ENCODE measurements at places on chromosomes 5 and 9.

GRCh38 chr5:78691084-78691960, 42.8 kb upstream of the LHFPL2 start:
- no peak for DNase-seq

- no peak for DNase-seq
These were observed 186.4 kb downstream of the NMUR2 start for GRCh38 chr5:152218694-152219093.

- DNase-seq: no peak
These were observed 102.0 kb upstream of the TSLP start for GRCh38 chr5:110969502-110969901.

DNA sequence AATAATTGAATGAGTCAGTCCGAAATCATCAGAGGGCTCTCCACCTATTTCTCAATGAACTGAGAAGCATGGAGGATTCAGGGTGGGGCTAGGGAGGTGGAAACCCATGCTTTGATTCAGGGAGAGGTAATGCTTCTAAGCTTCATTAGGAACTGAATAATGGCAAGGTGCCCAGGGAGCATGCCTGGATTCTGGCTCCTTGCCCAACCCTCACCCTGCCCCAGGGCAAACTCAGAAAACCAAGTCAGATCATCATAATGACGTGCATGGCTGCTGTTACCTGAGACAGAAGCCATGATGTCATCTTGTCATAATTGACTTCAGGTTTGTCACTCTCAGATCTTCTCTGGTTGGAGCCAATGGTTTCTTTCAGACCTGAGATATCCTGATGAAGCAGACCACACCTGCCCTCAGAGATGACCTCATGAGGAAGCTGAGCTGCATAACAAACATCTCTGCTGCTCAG, 199.6 kb downstream of the SYK start:
- DNase-seq: no peak

GRCh38 chr5:170070556-170071412, 34.9 kb upstream of the FOXI1 start:
- peak; percentile 10 for DNase-seq

GRCh38 chr9:100445903-100446549, 19.1 kb downstream of the MSANTD3 start:
- no peak for DNase-seq

GRCh38 chr5:169343766-169344165, 42.8 kb upstream of the SLIT3 start:
- DNase-seq: no peak

DNA sequence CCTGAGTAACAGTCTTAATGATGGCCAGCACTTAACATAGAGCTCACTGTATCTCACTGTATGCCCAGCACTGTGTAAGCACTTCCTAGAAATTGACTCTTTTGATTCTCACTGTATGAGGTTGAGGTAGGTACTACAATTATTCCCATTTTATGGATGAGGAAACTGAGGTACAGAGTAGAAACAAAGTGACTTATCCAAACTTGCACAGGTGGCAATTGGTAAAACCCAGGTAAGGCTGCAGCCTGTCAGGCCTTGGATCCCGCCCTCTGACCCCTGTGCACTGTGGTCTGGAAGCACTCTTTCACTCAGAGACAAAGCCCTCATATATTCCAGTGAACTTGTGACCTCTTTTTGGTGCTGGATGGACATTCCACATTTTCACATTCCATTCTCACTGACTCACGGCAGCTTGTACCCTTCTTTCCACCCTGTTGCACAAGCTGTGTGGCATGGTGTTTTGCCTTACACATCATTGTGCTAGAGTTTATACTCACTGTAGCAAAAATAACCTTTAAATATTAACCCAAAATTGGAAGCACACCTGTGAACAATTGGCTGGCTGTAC, 21.7 kb downstream of the ANKRD55 start:
- peak; percentile 53 for DNase-seq

DNA sequence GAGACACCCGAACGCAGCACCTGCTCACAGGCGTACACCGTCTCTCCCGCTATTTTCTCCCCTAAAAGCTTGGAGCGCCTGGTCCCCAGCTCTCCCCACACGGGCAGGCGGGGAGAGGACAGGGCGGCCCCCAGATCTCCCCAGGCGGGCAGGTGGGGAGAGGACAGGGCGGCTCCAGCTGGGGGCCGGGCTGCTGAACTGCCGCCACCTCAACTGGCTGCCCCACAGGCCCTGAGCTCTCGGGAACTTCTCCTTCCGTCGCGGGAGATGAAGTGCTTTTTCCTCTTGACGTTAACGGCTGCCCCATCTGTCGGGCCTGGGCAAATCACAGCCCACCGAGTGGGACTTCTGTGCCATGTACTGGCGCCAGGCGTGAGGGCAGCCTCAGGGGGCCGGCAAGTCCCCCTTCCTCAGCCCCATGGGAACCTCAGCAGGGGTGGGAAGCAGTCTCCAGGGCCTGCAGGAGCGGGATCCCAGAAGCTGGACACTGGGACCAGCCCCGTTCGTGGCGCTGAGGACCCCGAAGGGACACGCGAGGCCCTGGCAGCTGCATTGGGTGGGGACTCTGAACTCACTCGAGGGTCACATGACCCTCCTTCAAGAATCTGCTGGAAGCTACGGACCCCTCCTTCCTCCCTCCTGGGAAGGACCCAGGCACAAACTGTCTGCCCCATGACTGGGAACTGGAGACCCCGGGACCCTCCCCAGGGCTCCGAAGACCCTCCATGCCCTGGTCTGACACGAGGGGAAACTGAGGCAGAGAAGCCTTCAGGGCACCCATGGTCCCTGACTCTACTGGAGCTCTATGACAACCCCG, 5.7 kb upstream of the EGFL7 start:
- DNase-seq: no peak

GRCh38 chr5:58860680-58861079, 277.8 kb downstream of the RAB3C start:
- no peak for DNase-seq

All from HuH-7.5 (cell line).